Ascending aorta (tissue), 2 donors: ENCODE measurements at places on chromosomes 3 and 15.

- H3K4me3 ChIP-seq = no peak overlapping the region
- H3K27ac ChIP-seq = no peak overlapping the region
- H3K36me3 ChIP-seq = no peaks in the 10 kb centered on the region
- no peak for DNase-seq
- H3K27me3 ChIP-seq = no peaks in the 10 kb centered on the region
Observed at GRCh38 chr3:18238746-18239331, 186.3 kb downstream of the SATB1 start.

DNA sequence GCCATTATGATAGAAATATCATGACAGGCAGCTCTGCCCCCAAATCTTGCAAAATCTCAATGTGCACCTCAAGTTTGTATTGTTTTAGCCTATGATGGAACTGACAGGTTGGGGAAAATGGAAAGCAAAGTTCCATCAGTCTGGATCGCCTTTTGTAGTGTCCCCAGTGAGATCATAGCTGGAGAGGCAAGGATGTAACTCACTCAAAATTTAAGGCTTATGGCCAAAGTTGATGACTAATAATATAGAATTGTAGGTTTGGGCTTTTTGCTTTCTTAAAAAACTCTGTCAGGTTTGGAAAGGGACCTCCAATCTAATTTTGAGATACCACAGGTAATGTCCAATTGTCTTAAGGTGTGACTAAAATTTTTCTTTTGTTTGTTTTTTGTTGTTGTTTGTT lies 1.4 kb upstream of the ACP3 start:
- DNase-seq = no peak
- no peak overlapping the region for H3K27ac ChIP-seq
- H3K27me3 ChIP-seq = no peaks in the 10 kb centered on the region
- H3K4me1 ChIP-seq = no peaks in the 10 kb centered on the region

GRCh38 chr3:32401126-32401525 lies 9.5 kb downstream of the CMTM7 start:
- no peak for DNase-seq
- H3K27ac ChIP-seq = peak overlapping the region; percentile 76
- H3K4me1 ChIP-seq = peaks cover 5% of the 10 kb centered on the region
- no peaks in the 10 kb centered on the region for H3K36me3 ChIP-seq
- peak overlapping the region; percentile 45 for H3K4me3 ChIP-seq

DNA sequence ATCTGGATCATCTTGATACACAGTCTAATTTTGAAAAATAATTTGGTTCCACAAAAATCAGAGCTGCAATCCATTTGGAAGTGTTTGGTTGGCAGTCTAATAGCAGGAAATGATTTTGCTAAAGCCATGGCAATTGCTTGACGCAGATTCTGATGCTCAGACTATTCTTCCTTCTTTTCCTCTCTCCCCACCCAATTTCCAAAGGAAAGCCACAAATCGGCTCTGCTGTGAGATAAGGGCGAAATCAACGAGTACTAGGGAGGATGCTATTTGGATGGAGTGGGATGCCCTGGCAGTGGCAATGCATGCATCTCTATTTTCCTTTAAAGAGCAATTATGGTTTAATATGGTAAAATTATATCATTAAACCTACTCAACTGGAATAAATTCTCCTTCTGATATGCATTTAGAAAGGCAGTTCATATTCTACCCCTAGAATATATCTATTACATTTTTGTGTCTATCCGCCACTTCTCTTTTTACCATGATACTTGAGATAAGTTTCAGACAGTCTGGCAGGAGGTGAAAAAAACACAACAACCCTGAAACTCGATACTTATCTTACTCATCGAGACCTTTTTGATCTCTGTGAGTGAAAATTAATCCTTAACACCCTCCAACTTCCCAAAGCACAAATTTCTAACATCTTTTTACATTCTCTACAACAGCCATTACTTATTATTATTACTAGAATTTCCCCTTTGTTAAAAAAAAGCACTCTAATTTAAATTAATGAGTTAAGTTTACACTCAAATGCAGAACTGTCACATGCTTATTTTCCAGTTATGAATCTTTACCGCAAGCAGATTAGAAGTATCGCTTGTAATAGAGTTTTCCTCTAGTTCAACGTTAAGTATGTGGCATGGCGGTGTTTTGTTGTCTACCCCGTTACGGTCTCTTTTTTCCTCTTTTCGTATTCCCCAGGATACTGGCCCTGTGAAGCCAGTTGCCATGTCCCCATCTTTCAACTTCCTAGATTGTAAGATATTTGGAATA lies 433.3 kb downstream of the FOXP1 start:
- peaks cover 2% of the 10 kb centered on the region for H3K4me1 ChIP-seq
- DNase-seq = no peak
- H3K27ac ChIP-seq = no peak overlapping the region

DNA sequence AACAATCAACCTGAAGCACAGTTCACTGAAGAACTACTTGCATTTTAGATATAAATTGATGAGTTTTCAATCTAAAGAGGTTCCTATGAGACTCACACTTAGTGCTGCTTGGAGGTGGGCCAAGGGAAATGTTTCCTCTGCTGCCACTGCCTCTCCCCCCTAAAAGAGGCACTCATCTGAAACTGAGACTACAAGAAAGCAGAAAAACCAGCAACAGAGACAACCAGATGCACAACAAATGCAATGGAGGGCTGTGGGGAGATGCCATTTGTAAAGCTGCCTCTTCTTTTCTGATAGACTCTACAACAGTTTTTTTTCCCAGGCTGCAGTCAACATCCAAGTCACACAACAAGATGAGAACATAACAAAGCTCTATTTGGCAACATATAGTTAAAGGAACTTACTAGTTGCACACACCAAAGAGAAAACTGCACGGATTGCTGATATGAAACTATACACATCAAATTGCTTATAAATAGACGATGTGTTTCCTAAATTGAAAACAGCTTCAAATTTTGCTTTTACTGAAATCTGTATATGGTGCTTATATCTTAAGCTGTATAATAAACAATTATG lies 11.0 kb downstream of the TSPAN3 start:
- no peak overlapping the region for H3K4me3 ChIP-seq
- DNase-seq = no peak

GRCh38 chr15:49953421-49953820 lies 165.6 kb downstream of the ATP8B4 start:
- DNase-seq = no peak
- H3K4me3 ChIP-seq = no peak overlapping the region
- H3K27me3 ChIP-seq = no peaks in the 10 kb centered on the region
- H3K27ac ChIP-seq = no peak overlapping the region
- no peaks in the 10 kb centered on the region for H3K4me1 ChIP-seq

- H3K4me3 ChIP-seq = peak overlapping the region; percentile 81
- H3K4me1 ChIP-seq = peaks cover 37% of the 10 kb centered on the region
- H3K27ac ChIP-seq = peak overlapping the region; percentile 87
- no peaks in the 10 kb centered on the region for H3K36me3 ChIP-seq
Observed at GRCh38 chr3:16512435-16513140, 911 bp downstream of the RFTN1 start.

GRCh38 chr3:77475507-77475906 lies 435.6 kb downstream of the ROBO2 start:
- H3K27me3 ChIP-seq = no peaks in the 10 kb centered on the region
- no peaks in the 10 kb centered on the region for H3K4me1 ChIP-seq
- no peak for DNase-seq
- H3K27ac ChIP-seq = no peak overlapping the region

- H3K36me3 ChIP-seq = no peaks in the 10 kb centered on the region
- no peaks in the 10 kb centered on the region for H3K27me3 ChIP-seq
- DNase-seq = no peak
Observed at GRCh38 chr15:41182266-41182665, 48.3 kb downstream of the EXD1 start.

DNA sequence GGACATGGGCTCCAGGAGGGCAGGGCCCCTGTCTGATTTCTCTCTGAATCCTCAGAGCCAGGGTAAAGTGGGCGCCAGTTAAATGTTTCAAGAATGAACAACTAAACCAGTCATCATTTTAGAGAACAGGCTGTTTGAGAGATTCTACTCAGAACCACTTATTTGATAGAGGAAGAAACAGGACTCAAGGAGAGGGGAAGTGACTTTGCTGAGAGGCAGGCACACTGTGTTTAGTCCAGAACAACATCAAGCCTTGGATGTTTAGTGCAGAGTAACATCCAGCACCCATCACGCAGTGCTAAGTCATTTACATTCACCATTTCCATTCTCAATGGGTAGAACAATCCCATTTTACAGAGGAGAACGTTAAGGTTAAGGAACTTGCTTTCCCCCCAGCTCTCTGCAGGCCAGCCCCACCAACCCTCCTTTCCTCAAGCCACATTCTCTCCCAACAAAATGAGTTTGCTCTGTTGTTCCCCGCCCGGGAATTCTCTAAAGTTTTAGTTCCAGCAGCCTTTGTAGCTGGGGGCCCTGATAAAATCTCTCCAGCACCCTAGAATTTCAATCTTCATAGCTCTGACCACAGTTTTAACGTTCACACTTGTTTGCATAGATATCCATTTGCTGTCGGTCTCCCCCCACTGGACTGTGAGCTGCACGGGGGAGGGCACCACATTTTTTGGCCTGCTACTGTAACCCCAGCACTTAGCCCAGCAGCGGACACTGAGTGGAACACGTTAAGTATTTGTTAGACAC lies 962 bp downstream of the NMNAT3 start:
- H3K36me3 ChIP-seq = no peaks in the 10 kb centered on the region
- no peaks in the 10 kb centered on the region for H3K27me3 ChIP-seq
- no peak overlapping the region for H3K27ac ChIP-seq
- no peaks in the 10 kb centered on the region for H3K4me1 ChIP-seq
- peak overlapping the region; percentile 84 for H3K4me3 ChIP-seq

- H3K36me3 ChIP-seq = no peaks in the 10 kb centered on the region
- H3K4me3 ChIP-seq = no peak overlapping the region
- no peaks in the 10 kb centered on the region for H3K27me3 ChIP-seq
- no peaks in the 10 kb centered on the region for H3K4me1 ChIP-seq
- no peak overlapping the region for H3K27ac ChIP-seq
Observed at GRCh38 chr3:184765047-184765729, 46.8 kb upstream of the VPS8 start.

- no peaks in the 10 kb centered on the region for H3K36me3 ChIP-seq
- H3K27me3 ChIP-seq = no peaks in the 10 kb centered on the region
- no peak for DNase-seq
- H3K4me1 ChIP-seq = no peaks in the 10 kb centered on the region
- no peak overlapping the region for H3K4me3 ChIP-seq
Observed at GRCh38 chr3:186694288-186695032, 22.7 kb upstream of the KNG1 start.

DNA sequence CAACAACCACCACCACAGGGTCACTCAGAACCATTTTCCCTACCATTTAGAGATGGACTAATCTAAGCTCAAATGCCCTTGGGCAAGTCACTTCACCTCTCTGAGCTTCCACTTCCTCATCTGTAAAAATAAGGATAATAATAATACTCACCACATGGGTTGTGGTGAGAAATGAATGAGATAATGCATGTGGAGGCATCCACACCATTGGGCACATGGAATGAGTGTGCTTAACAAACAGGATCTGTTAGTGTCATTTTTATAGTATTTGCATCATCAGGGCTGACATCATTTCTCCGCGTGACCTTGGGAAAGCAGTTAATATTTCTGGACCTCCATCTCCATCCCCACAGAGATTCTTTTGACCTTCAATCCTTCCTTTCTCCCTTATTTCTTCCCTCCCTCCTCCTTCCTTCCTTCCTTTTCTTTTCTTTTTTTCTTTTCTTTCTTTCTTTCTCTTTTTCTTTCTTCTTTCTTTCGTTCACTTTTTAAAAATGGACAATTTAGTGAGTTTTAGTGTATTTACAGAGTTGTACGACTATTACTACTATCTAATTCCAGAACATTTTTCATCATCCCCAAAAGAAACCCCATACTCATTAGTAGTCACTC lies 7.7 kb upstream of the RFT1 start:
- H3K4me1 ChIP-seq = peaks cover 21% of the 10 kb centered on the region
- H3K27me3 ChIP-seq = no peaks in the 10 kb centered on the region
- H3K27ac ChIP-seq = no peak overlapping the region
- no peaks in the 10 kb centered on the region for H3K36me3 ChIP-seq
- H3K4me3 ChIP-seq = no peak overlapping the region
- no peak for DNase-seq

GRCh38 chr3:187836823-187837770 lies 91.8 kb upstream of the BCL6 start:
- no peak for DNase-seq
- H3K27ac ChIP-seq = no peak overlapping the region
- no peak overlapping the region for H3K4me3 ChIP-seq
- H3K36me3 ChIP-seq = no peaks in the 10 kb centered on the region
- H3K4me1 ChIP-seq = no peaks in the 10 kb centered on the region

DNA sequence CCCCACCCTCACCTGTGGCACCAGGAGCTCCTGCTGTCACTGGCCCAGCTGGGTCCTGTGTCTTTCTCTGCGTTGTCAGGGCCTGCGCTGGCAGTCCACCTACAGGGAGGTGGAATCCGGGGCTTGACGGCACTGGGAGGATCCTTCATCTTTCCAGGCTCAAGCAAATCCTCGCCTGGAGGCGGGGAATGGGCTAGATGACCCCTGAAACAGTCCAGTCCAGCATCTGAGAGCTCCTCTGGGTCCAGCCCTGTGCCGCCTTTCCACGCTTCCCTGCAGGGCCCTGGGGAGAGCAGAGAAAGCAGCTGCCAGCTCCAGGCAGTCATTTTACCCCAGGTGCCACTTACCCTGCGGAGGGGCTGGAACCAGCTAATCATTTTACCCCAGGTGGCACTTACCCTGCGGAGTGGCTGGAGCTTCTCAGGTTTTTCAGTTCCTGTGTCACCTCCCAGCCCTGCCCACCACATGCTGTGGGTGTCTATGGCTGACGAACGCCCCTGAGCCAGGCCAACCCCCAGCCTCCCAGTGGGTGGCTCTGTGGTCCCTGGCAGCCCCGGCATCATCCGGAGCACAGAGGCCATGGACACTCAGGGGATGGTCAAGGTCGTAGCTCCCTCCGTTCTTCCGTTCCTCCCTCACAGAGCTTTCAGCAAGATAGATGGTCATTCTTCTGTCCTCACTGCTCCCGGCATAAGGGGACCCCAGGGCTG lies 17.9 kb upstream of the ADIPOQ start:
- peaks cover 3% of the 10 kb centered on the region for H3K4me1 ChIP-seq
- H3K36me3 ChIP-seq = no peaks in the 10 kb centered on the region
- no peak overlapping the region for H3K4me3 ChIP-seq
- peaks cover 7% of the 10 kb centered on the region for H3K27me3 ChIP-seq
- DNase-seq = no peak

- no peaks in the 10 kb centered on the region for H3K27me3 ChIP-seq
- peak overlapping the region; percentile 29 for H3K4me3 ChIP-seq
- DNase-seq = no peak
- H3K4me1 ChIP-seq = no peaks in the 10 kb centered on the region
- no peaks in the 10 kb centered on the region for H3K36me3 ChIP-seq
Observed at GRCh38 chr3:52518723-52519444, 14.8 kb downstream of the NT5DC2 start.

- DNase-seq = no peak
- no peak overlapping the region for H3K4me3 ChIP-seq
- H3K4me1 ChIP-seq = peaks cover 19% of the 10 kb centered on the region
- H3K27ac ChIP-seq = no peak overlapping the region
- no peaks in the 10 kb centered on the region for H3K36me3 ChIP-seq
Observed at GRCh38 chr3:52028572-52028971, 27.8 kb downstream of the DUSP7 start.
